T-helper 2 cell (primary cell): ENCODE measurements at places on chromosomes 7 and 10.

DNA sequence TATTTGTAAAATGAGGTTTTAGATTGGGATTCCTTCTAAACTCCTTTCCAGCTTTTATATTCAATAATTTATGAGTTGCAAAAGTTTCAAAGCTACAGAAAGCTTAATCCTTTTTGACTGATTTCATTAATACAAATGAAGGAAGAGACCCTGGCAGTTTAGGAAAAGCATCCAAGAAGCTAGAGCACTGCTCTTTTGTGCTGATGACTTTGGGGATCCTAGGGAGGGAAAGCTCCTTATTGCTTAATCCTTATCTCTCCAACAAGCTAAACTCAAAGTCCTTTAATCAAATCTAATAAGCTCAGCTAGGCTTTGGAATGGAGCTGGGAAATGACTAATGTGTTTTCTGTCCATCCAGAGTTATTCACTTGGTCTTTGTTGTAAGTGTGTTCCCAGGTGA is 285.4 kb downstream of the ACTR3B start:
- DNase-seq = no peak

GRCh38 chr7:121428855-121429489 is 32.9 kb upstream of the FAM3C start:
- no peak for DNase-seq

GRCh38 chr7:137953043-137953664 is 48.7 kb downstream of the CREB3L2 start:
- DNase-seq = no peak

- DNase-seq = no peak
These were observed 4.3 kb downstream of the KCNH2 start for GRCh38 chr7:150973571-150974451.

GRCh38 chr10:70493660-70494234 is 15.2 kb downstream of the PALD1 start:
- DNase-seq = no peak

DNA sequence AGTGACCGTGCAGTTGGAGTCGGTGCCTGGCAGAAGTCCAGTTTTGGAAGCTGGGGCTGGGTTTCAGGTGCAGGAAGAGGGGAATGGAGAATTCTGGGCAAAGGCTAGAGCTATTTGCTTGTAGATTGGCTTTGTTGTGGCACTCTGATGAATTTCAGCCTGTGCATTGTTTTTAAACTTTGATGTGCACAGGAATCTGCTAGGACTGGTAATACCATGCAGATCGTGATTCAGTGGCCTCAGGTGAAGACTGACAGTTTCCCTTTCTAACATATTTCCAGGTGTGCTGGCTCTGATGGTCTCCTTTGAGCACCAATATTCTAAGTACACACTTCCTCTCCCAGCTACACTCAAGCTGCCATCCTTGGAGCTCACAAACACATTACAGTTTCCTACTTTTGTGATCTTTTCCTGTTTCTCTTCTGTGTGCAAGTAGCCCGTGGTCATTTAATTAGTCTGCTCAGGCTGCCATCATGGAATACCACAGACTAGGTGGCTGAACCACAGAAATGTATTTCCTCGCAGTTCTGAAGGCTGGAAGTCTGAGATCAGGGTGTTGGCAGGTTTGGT is 55.6 kb downstream of the NOC3L start:
- no peak for DNase-seq

DNA sequence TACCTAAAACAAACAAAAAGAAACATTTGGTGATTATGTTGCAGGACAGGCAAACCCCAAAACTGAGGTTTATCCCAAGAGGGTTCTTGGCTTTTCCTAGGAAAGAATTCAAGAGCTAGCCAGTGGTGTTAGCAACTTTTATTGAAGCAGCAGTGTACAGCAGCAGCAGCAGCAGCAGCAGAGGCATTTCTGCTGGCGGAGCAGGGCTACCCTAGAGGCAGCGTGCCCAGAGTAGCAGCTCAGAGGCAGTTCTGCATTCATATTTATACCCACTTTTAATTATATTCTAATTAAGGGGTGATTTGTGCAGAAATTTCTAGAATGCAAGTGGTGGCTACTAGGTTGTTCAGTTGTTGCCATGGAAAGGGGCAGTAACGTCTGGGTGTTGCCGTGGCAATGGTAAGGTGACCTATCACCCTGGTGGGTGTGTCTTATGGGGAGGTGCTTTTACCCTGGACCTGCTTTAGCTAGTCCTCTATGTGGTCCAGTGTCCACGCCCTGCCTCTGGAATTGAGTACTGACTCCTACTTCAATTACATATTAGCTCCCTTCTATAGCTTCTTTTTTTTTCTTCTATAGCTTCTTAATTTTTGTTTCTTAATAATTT is 53.9 kb downstream of the VCL start:
- no peak for DNase-seq

DNA sequence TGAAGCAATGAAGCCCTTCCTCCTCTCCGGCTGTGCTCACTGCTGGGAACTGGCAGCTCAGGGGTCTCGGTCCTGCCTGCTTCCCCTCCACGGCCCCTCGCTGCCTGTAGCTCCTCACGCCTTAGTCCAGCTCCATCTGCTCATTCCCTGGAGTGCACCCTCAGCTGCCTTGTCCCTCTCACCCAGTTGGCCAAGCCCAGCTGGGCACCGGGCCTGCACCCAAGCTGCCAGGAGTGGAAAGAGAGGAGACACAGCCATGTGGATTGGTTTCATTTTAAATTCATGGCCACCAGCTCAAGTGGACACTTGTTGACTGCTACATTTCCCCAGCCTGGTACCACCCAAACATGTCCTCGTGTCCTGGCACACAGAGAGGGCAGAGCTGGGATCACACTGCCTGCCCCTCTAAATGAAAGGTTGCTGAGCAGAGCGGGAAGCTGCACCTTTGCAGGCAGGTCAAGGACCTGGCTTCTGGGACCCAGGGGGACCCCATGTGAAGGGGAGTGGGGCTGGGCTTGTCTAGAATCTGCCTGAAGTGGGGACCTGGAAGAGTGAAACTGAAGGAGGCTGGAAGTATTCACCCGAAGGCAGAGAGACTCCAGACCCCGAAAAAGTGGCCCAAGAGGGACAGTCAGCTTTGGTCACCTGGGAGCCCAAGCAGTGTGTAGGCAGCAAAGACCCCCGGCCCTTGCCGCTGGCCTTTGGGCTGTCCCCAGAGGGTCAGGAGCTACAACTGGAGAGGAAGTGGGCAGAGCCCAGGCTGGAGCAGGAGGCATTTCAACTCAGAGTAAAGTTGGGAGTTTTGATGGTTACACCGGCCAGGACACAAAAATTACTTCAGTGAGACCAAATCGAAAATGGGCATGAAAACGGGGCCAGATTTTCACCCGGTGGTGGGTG is 15.0 kb upstream of the BNIP3 start:
- DNase-seq = no peak

DNA sequence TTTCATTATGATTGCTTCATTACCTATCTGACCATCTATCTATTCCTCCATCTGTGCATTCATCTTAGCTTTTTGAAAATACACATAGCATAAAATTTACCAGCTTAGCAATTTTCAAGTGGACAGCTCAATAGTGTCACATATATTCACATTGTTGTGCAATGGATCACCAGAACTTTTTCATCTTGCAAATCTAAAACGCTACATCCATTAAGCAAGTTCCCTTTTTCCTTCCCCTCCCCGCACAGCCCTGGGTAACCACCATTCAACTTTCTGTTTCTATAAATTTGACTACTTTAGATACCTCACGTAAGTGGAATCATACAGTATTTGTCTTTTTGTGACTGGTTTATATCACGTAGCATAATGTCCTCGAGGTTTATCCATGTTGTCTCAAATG is 78.0 kb upstream of the ADRB1 start:
- no peak for DNase-seq
